ENCODE measurements at places on chromosomes 2 and 18.
A peak's percentile ranks its signal among the peaks of the same experiment; 100 is the strongest.

DNA sequence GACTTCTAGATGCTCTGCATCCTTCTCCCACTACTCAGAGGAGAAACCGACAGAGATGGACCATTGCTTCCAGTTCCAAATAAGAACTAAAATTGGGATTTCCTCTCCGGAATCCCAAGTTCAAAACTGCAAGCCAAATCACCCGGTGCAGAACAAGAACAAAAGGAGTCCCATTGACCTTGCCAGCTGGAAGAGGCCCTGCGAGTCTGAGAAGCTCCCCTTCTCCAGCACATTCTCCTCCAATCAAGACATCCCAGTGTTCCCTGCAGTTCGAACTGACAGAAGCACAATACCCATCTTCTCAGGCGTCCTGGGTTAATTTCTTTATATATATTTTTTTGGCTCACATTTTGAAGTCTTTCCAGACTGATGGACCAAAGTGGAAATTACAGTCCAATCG lies 195.3 kb upstream of the MEIS1 start:
- DNase-seq = no peak

- DNase-seq = no peak
These were observed 69.6 kb upstream of the TMEM247 start for GRCh38 chr2:46409756-46410155.

GRCh38 chr18:46282646-46283045 lies 178.5 kb downstream of the HAUS1 start:
- no peak for DNase-seq

DNA sequence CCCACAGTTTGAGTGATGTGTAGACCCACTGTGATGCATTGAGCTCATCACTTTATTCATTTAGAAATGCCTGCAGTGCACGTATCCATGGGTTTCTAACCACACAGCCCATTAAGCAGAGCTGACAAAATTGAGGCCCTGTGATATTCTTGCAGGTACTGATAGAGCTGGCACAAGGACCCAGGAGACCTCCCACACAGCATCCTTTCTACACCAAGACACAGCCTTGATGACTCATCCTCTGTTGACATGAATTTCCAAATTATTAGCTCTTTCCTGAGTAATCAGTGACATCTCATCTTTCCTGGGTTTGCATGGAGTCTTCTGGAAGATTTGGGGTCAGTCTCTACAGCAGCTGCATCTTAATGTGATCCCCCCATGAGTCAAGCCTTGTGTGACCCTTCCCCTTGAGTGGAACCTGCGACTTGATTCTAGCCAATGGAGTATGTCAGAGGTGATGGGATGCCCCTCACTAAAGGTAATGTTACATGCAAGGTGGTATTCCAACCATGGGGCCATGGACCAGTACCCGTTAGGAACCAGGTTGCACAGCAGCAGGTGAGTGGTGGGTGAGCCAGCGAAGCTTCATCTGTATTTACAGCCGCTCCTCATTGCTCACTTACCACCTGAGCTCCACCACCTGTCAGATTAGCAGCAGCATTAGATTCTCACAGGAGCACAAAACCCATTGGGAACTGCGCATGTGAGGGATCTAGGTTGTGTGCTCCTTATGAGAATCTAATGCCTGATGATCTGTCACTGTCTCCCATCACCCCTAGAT lies 181.1 kb upstream of the ARL4C start:
- no peak for DNase-seq

- DNase-seq = no peak
These were observed 81.6 kb upstream of the CTDP1 start for GRCh38 chr18:79597831-79598632.

- DNase-seq = no peak
These were observed 47.8 kb downstream of the GREB1L start for GRCh38 chr18:21289827-21290226.

DNA sequence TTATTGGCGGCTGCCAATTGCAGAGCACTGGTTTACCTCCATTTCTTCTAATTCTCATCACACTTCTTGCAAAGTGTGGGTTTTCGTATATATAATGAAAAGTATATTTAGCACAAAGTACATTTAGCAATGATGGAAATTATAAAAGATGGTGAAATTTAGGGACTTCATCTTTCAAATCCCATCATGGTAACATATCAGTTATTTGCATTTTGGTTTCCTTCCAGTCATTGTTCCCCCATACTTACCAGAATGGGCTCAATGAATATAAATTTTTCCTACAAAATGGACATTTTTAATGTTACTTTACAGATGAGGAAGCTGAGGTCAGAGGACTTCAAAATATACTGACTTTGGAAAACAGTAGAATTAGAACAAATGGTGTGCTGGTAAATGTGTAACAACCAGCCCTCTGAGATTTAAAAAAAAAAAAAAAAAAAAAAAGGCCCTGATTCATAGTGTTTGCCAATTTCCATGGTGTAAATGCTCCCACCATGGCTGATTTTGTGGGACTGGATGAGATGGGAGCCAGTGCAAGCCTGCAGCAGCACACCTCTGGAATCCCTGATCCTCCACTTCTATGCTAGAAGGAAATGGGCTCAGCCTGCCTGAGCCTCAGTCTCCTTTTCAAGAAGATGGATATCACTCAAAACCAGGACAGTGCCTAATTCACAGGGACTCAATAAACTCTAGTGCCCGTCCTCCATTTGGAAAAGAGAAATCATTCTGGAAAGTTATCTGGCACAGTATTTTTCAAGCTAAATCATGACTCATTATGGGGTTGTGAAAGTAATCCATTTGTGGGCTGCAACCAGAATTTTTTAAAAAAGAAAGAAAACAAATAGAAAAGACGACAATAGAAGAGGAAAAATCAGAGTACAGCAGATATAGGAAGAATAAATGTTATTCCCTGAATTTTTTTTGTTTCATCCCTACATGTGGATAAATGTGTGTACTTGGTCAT lies 34.0 kb downstream of the LBH start:
- DNase-seq = no peak

GRCh38 chr2:60819155-60819862 lies 62.1 kb upstream of the REL start:
- DNase-seq = peak; percentile 78

- DNase-seq = no peak
These were observed 95.6 kb downstream of the GALNT3 start for GRCh38 chr2:165698444-165698884.

- DNase-seq = no peak
These were observed 609 bp downstream of the SIGLEC15 start for GRCh38 chr18:45826084-45826483.

- DNase-seq = no peak
These were observed 23.9 kb downstream of the EFR3B start for GRCh38 chr2:25065768-25066167.

GRCh38 chr2:204503869-204504268 lies 41.4 kb upstream of the PARD3B start:
- DNase-seq = no peak

- DNase-seq = peak; percentile 3
These were observed at the start of gene SLC9A2 for GRCh38 chr2:102619414-102620319. Gene SLC9A2 (plus strand): TSS chr2:102619553. CDS start chr2:102619849, 296 bp downstream.

- no peak for DNase-seq
These were observed 25.6 kb upstream of the PMAIP1 start for GRCh38 chr18:59874166-59874565.

GRCh38 chr2:147657086-147658000 lies 187.5 kb upstream of the ACVR2A start:
- no peak for DNase-seq

GRCh38 chr2:16713011-16713423 lies 47.4 kb upstream of the CYRIA start:
- DNase-seq = no peak

DNA sequence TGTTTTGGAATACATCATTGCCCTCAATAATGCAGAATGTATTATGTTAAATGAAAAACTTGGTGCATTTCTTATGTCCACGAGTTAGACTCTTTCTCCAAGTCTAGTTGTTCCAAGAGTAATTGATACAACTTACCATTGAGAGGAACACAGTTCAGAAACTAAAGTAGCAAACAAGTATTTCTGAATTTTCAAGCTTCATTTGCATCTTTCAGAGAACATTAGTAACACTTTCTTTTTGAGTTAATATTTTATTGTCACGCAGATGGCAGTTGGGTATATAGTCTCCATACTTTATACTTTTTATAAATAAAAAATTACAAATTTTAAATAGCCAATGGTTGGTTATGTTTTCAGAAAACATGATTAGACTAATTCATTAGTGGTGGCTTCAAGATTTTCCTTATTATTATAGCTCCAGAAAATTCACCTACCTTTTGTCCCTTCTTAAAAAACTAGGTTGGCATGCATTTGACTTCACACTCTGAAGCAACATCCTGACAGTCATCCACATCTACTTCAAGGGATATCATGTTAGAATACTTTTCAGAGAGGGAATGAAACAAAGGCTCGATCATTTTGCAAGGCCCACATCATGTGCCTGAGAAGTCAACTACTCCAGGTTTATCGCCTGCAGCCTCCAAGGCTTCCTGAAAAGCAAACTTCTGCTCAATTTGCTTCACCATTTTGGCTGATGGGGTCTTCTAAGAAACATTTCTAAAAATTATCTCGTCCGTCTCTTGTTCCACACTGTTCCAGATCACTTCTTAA lies 29.9 kb downstream of the LYPD6B start:
- DNase-seq = no peak

DNA sequence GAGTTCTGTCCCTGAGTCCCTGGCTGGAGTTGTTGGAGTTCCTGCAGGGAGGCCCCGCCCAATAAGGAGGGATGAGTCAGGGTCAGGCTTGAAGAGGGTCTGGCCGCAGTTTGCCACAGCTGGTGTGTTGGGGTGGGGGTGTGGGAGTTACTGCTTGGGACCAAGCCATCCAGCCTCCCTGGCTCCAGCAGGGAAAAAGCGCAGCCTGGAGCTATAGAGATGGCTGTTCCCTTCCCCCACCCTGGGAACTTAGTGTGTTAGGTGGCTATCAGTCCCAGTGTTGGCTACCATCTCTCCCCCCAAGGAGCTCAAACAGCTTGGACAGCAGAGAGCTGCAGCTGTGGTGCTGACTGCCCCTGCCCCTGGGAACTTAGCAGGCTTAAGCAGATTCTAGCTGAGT lies 13.2 kb upstream of the TANK start:
- no peak for DNase-seq

GRCh38 chr2:231058761-231059550 lies 2.3 kb downstream of the PSMD1 start:
- no peak for DNase-seq

Data from stimulated activated CD4-positive, alpha-beta T cell treated with anti-CD3 and anti-CD28 coated beads, Interleukin-1b, Interleukin-23, amount 100 ng/mL, for 24 hours (primary cell).